ENCODE measurements at places on chromosomes 16 and 17. TPM values are rescaled to one million over a fixed set of nuclear protein-coding genes. Genes with fewer than 3 reads are reported as not detected.

DNA sequence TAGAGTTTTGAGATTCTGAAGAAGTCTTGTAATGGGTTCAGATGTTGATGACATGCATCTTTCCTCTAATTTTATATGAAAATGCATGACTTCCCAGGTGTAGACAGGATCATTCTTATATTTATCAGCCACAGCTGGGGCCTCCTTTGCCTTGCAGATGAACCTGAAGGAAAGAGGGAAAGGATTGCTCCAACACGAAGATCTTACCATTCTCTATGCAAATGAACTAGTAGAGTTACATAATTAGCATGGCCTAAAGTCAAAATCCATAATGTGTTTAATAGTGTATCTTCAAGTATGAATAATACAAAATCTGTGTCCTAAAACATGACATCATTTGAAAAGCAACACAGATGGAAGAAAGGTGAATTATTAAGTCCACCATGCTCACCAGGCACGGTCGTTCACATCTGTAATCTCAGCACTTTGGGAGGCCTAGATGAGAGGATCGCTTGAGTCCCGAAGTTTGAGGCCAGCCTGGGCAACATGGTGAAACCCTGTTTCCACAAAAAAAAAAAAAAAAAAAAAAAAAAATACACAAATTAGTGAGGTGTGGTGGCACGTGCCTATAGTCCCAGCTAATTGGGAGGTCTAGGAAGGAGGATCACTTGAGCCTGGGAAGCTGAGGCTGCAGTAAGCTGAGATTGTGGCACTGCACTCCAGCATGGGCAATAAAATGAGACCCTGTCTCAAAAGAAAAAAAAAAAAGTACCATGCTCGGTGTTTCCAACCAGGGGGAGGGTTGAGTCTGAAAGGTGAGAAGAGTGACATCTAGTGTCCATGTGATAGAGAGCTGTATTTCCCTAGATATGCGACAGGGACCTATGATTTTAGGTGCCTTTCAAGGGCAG is 6.3 kb downstream of the VWA3A start:
- DNase-seq, result peak; percentile 39

GRCh38 chr16:73304008-73304774 is 256.3 kb upstream of the ZFHX3 start:
- DNase-seq, result no peak

DNA sequence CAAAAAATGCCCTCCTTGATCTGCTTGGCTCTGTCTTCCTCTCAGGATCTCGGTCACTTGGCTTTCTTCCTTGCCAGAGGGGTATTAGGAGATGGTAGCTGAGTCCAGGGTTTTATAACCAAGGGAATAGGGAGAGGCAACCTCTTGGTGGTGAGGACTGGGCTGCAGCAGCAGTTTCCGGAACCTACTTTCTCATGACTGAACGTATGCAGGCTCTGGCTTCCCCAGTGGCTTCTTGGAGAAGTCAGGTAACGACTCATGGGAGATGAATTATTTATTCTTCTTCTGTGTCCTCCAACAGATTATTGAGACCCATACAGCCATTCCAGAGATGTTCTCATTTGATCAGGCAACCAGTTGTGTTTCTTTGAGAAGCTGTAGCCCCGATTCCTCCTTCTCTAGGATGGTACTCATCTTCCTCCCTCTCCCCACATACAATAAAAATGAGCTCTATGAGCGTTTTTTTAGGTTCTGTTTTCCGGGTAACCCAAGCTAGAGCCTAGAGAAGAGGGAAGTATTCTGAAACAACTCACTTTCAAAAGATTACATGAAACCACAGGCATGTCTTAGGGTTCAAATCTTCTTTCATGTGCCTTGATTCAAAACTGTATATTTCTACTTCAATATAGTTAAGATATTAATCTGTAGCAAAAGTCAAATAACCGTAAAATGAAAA is 22.3 kb upstream of the DHX40 start:
- no peak for DNase-seq

DNA sequence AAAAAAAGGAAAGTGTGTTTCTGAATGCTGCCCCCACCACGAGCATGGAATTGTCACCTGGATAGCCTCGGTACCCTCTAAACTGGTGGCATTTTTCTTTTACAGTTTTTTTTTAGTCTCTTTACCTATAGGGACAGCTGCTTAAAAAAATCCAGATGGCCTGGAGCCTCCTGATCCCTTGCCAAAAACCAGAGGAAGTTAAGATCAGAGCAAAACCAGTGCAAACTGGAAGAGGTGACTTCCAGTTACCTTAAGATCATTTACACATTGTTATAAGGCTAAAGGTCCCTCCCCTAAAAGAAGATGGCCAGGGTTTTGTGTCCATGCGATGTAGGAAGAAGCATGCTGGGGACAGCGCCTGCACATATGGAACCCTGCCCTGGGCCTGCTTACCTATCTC is 3.5 kb downstream of the MEFV start:
- no peak for DNase-seq

DNA sequence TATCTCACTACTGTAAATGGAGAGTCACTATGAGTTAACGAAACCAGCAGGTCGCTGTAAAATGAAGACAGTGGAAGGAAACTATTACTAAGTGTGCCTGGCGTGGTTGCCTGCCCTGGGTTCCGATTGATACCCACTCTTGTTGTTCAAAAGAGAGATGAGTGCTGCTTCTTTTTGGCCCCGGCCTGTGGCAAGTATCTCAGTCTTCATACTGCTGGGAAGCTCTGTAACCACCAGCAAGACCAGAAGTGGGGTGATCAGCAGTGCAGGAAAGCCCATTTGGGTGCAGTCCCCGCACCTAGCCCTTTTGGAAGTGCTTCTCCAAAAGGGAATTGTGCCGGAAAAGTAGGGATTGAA is 104.5 kb downstream of the SNX29 start:
- no peak for DNase-seq

- DNase-seq, result no peak
These were observed 16.8 kb upstream of the RBFOX1 start for GRCh38 chr16:7315813-7316212.

The SULT1A4 gene
- total RNA-seq, result 6.9 TPM

Data from Calu3 (cell line).